Suprapubic skin (tissue), 4 donors: ENCODE measurements at places on chromosomes 4 and X.

- DNase-seq: no peak
Measured at GRCh38 chrX:119734897-119735339, 23.5 kb upstream of the SOWAHD start.

GRCh38 chr4:94811643-94812042, 53.9 kb downstream of the BMPR1B start:
- DNase-seq: no peak

DNA sequence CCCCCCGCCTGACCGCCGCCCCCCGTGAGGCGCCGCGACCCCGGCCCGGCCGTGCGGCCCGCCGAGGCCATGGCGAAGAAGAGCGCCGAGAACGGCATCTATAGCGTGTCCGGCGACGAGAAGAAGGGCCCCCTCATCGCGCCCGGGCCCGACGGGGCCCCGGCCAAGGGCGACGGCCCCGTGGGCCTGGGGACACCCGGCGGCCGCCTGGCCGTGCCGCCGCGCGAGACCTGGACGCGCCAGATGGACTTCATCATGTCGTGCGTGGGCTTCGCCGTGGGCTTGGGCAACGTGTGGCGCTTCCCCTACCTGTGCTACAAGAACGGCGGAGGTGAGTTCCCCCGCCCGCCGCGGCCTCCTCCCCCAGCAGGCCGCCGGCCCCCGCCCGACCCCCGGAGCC, 780 bp downstream of the SLC6A8 start:
- no peak for DNase-seq

GRCh38 chrX:56974408-56974807, 20.9 kb downstream of the SPIN3 start:
- DNase-seq: no peak

DNA sequence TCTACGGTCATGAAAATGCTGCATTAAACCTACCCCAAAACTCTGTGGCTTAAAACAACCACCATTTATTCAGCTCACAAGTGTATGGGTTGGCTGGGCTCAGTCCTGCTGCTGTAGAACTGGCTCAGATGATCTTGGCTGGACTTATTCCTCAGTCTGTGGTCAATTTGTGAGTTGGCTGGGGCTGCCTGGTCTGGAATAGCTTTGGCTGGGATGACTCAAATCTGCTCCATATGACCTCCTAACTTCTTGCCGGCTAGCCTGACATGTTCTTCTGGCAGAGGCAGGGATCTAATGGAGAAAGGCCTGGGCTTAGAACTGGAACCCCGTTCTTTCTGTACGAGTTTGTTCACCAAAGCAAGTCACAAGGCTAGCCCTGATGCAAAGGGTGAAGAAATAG, 71.7 kb downstream of the CFAP299 start:
- DNase-seq: no peak

- no peak for DNase-seq
Measured at GRCh38 chr4:65089666-65090065, 580.6 kb downstream of the EPHA5 start.

GRCh38 chrX:154739952-154740465, 10.9 kb downstream of the GAB3 start:
- no peak for DNase-seq

- DNase-seq: no peak
Measured at GRCh38 chr4:159950707-159951106, 847.8 kb downstream of the RAPGEF2 start.

DNA sequence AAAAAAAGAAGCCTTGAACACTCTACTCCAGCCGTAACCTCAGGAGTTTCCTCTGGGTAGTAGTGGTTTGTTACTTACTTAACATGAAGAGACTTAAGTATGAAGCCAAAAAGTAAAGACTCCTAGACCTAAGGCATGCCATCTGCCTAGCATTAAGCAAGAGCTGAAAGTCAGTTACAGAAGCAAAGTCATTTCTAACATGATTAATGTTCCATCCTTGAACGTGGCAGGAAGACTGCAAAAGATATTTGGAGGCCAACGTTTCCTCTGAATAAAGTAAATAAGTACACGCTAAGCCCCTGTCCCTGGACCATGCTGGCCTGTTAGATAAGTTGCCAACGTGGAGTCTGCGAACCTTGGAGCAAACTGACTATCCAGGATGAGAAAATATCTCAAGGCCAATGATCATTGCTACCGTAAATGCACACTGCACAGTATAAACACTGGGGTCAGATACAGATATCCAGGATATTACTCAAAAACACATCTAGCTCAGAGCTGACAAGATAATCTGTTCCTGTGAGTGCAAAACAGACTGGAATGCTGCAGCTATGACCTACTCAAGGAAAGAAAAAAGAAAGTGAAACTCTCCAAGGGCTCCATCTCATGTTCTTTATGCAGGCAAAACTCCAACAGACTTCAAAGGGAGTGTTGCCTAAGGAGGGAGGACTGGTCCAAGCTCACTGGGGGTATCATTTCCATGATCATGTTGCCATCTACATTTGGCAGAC, 255.8 kb downstream of the COL25A1 start:
- no peak for DNase-seq

GRCh38 chr4:56183344-56183959, 203.8 kb downstream of the AASDH start:
- DNase-seq: no peak

GRCh38 chr4:55169352-55169961, 44.1 kb upstream of the KDR start:
- no peak for DNase-seq

DNA sequence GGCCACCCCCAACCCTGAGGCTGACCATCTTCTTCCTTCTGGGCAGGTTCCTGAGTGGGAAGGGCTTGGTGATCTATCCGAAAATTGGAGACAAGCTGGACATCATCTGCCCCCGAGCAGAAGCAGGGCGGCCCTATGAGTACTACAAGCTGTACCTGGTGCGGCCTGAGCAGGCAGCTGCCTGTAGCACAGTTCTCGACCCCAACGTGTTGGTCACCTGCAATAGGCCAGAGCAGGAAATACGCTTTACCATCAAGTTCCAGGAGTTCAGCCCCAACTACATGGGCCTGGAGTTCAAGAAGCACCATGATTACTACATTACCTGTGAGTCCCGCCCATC, 9.7 kb downstream of the EFNB1 start:
- DNase-seq: no peak

GRCh38 chr4:10096201-10096977, 20.2 kb downstream of the WDR1 start:
- DNase-seq: no peak

GRCh38 chrX:31297881-31298280, 226.0 kb upstream of the FTHL17 start:
- DNase-seq: no peak

GRCh38 chr4:31390849-31391248, 670.7 kb downstream of the PCDH7 start:
- no peak for DNase-seq

- DNase-seq: no peak
Measured at GRCh38 chr4:147754037-147754445, 22.2 kb downstream of the ARHGAP10 start.

DNA sequence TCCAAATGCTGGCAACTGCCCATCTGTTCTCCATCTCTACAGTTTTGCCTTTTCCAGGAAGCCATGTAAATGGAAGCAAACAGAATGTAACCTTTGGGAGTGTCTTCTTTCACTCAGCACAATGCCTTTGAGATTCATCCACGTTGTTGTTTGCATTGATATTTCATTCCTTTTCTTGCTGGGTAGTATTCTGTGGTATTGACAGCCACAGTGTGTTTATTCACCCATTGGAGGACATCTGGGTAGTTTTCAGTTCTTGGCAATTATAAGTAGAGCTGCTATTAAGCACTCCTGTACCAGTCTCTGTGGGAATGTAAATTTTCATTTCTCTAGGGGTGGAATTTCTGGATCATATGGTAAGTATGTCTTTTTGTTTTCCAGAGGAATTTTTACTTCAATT, 194.3 kb upstream of the RPS6KA3 start:
- no peak for DNase-seq

DNA sequence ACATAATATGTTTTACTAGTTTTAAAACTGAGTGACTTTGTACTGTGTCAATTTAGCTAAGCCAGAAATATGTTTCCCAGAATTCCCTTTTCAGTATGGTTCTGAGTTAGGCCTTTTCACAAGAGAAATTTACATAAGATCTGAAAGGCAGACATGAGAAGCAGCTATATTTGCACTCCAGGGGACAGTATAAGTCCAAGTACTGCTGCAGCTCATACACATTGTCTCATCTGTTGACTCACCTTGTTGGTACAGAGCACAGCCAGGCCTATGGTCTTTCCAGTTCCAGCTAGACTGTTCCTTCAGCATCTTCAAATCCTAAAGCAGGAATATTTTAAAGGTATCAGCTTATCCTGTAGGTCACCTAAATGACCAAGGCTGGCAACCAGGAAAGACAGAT, 53.5 kb downstream of the BMP3 start:
- no peak for DNase-seq

DNA sequence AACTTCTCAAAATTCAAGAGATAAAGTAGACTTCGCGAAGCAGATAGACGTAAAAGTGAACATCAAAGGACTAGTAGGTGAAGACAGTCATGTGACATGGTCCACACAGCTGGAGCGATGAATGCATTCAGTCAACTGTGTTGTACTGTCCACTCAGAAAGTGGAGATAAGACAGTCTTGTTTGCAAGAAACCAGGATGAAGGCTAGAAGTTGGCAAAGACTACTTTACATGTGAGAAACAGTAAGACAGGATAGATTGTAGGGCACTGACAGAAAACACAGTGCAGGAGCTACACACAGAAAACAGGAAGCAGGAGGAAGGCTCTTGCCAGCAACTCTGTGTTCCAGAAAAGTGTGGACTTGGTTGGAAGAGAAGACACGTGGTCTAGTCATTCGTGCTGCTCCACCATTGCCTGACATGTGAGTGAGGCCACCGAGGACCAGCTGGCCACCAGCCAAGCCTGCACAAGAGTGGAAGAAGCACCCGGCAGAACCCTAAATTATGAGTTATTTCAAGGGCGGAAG, 78.9 kb downstream of the FAT1 start:
- no peak for DNase-seq

- DNase-seq: no peak
Measured at GRCh38 chrX:66016905-66017658, 22.8 kb downstream of the VSIG4 start.

GRCh38 chrX:49203536-49203935, 3.5 kb upstream of the SYP start:
- no peak for DNase-seq

DNA sequence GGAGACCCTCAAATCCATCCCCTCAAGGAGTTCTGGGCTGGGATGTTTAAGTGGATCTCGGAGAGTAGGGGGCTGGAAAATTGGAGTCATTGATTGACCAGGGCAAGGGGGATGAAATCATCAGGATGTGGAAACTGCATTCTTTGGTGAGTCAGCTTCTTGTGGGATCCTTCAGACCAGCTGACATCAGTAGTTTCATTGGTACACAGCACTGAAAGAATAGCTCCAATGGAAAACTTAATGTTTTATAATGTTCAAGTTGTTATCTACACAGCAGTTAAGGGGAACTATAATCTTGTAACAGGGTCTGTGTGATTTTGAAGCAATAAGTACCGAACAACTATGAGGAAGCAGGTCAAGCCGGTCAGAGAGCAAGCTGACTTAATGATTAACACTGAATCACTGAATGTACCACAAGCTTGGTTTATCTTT, 506.1 kb downstream of the RPA4 start:
- no peak for DNase-seq

DNA sequence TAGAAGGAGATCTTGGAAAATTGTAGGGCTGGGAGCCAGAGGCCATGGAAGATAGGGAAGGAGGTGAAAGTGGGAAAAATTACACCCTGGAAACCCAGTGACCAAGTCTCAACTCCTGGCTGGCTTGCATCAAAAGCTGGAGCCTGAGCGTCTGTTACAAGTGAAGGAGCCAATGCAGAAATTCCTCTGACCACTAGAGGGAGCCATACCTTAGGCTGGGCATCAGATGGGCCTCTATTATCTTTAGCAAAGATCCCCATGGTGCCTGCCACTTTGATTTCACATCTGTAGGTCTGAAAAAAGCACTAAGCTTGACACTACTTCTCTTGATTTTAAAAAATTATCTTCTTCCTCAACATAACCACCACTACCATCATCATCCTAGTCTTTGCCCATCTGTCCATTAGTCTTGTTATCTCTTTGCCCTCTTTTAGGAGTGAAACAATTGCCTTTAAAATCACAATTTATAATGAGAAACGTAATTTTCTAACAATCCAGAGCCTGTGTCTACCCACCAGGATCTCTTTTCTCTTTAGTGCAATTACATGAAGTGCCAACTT, 62.9 kb downstream of the ANAPC4 start:
- DNase-seq: no peak

- no peak for DNase-seq
Measured at GRCh38 chr4:6157926-6158325, 42.4 kb downstream of the JAKMIP1 start.

GRCh38 chr4:99381588-99382175, 29.1 kb upstream of the ADH1C start:
- DNase-seq: no peak

GRCh38 chrX:150226223-150226965, 136.7 kb upstream of the MAMLD1 start:
- no peak for DNase-seq

DNA sequence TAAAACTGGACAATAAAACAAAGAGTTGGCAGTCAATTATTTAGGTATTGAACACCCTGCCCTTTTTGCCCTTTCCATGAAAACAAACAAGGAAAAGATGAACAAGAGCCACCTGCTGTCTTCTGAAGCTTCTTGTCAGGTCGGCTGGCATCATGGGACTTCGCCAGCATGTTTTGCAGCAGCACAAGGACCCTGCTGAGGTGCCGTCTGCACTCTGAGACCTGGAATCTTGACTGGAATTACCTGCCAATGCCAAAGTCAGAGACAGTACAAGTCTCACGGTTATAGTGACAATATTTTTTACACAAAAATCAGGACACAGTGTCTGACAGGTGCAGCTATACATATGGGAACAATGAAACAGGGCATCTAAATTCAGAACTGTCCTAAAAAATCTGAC, 284.5 kb downstream of the GASK1B start:
- no peak for DNase-seq

- DNase-seq: no peak
Measured at GRCh38 chr4:40448875-40449274, 113.7 kb downstream of the CHRNA9 start.
